ENCODE measurements at places on chromosomes 16 and 17. TPM values are rescaled to one million over a fixed set of nuclear protein-coding genes. Genes with fewer than 3 reads are reported as not detected.

The CA7 gene
- not detected for total RNA-seq

The DHRS7C gene
- total RNA-seq = not detected

The WNT3 gene
- total RNA-seq = 0.50 TPM

The SNRNP25 gene
- total RNA-seq = 55.0 TPM

The CACNA1H gene
- total RNA-seq = 0.59 TPM

The DRC3 gene
- 0.59 TPM for total RNA-seq

The ATP2C2 gene
- total RNA-seq = not detected

The SMTNL2 gene
- 0.15 TPM for total RNA-seq

The EXOC3L1 gene
- not detected for total RNA-seq

The KCNJ16 gene
- not detected for total RNA-seq

The CCDC144A gene
- 0.84 TPM for total RNA-seq

The FOXC2 gene
- 5.5 TPM for total RNA-seq

The ST6GALNAC1 gene
- total RNA-seq = not detected

The RHBDF1 gene
- total RNA-seq = 34.0 TPM

The RND2 gene
- 0.45 TPM for total RNA-seq

The RHBDL1 gene
- total RNA-seq = 0.50 TPM

The GLIS2 gene
- total RNA-seq = 3.3 TPM

The KCNH4 gene
- total RNA-seq = not detected

The HCRT gene
- total RNA-seq = not detected

The SCNN1B gene
- total RNA-seq = not detected

The KRT23 gene
- total RNA-seq = under 0.01 TPM

The ZG16B gene
- total RNA-seq = 0.45 TPM

The POLR3K gene
- 7.9 TPM for total RNA-seq

The UBE2I gene
- 91.0 TPM for total RNA-seq

The HS3ST2 gene
- not detected for total RNA-seq

The MYH2 gene
- total RNA-seq = not detected

The CYGB gene
- 16.1 TPM for total RNA-seq

The TMEM204 gene
- 12.9 TPM for total RNA-seq

The SLC5A11 gene
- not detected for total RNA-seq

The MYH1 gene
- total RNA-seq = not detected

The FAM222B gene
- 10.9 TPM for total RNA-seq

The CD300H gene
- not detected for total RNA-seq

The HEXIM2 gene
- 9.7 TPM for total RNA-seq

The ARL4D gene
- 11.1 TPM for total RNA-seq

The ARL5C gene
- not detected for total RNA-seq

The PRCD gene
- total RNA-seq = 2.2 TPM

The CIBAR2 gene
- total RNA-seq = not detected

The STAC2 gene
- not detected for total RNA-seq

The ADAP2 gene
- total RNA-seq = 2.7 TPM

The ACBD4 gene
- total RNA-seq = 5.9 TPM

The NUDT21 gene
- total RNA-seq = 52.3 TPM

The RASL10B gene
- 5.1 TPM for total RNA-seq

The STH gene
- total RNA-seq = not detected

The PABPN1L gene
- not detected for total RNA-seq

The MRPL10 gene
- total RNA-seq = 62.4 TPM

All from bronchus fibroblast of lung (primary cell).